ENCODE measurements at places on chromosomes 16 and 17.

- DNase-seq = no peak
Observed at GRCh38 chr16:31191697-31192428, 10.7 kb downstream of the PYCARD start.

DNA sequence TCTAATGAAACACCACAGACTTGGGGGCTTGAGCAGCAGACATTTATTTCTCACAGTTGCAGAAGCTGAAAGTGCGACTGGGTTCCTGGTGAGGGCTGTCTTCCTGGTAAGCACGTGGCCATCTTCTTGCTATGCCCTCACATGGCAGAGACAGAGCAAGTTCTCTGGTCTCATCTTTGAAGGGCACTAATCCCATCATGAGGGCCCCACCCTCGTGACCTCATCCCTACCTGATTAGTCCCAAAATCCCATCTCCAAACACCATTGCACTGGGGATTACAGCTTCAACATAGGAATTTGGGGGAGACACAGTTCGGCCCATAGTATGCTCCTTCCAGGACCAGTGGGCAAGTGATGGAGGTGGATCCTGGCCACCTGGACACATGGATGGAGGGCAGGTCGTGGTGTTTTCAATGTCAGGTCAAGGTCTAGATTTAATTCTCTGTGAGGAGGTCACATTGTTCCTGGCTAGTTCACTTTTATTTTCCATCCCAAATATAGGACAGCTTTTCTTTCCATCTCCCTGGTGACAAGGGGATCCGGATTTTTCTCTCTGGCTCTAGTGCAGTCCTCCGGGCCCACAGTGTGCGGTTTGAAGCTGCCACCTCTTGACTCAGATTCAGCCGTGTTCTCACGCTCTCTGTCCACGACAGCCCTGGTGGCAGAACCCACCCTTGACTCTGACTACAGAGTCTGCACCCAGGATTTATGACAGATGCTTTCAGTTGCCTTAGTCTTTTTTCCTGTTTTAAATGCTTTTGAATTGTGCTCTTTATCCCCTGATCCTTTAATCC is 160.5 kb upstream of the NOL11 start:
- no peak for DNase-seq

- DNase-seq = no peak
Observed at GRCh38 chr16:9955677-9956076, 226.6 kb downstream of the GRIN2A start.

- peak; percentile 19 for DNase-seq
Observed at GRCh38 chr17:79612468-79613194, 1.8 kb upstream of the RBFOX3 start.

DNA sequence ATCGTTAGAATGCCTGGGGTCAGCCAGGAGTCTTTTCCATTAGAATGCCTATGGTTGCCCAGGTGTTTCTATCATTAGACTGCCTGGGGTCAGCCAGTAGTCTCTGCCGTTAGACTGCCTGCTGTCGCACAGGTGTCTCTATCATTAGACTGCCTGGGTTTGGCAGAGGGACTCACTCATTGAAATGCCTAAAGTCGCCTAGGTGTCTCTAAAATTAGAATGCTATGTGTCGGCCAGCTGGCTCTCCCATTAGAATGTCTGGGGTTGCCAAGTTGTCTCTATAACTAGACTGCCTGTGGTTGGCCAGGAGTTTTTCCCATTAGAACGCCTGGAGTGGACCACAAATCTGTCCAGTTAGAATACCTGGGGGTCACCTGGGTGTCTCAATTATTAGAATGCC is 2266.5 kb downstream of the TP53TG3F start:
- no peak for DNase-seq

DNA sequence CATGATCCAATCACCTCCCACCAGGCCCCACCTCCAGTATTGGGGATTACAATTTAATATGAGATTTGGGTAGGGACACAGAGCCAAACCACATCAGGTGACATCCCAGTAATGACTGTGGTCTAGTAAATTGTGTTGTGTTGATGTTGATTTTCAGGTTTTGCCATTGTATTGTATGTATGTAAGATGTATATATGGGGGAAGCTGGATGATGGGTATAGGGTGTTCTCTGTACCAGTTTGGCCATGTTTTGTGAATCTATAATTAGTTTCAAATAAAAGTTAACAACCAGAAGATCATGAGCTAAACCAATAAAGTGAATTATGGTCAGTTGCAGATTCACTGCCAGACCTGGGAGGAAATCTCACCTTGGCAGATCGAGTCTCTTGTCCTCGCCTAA is 283.7 kb downstream of the WWOX start:
- DNase-seq = no peak

- no peak for DNase-seq
Observed at GRCh38 chr17:35002876-35003551, 22.7 kb downstream of the LIG3 start.

- no peak for DNase-seq
Observed at GRCh38 chr17:55709440-55709839, 13.2 kb downstream of the TMEM100 start.

- no peak for DNase-seq
Observed at GRCh38 chr17:35683591-35683990, 47.8 kb upstream of the RASL10B start.

- no peak for DNase-seq
Observed at GRCh38 chr16:2981177-2981898, 1.1 kb upstream of the PKMYT1 start.

DNA sequence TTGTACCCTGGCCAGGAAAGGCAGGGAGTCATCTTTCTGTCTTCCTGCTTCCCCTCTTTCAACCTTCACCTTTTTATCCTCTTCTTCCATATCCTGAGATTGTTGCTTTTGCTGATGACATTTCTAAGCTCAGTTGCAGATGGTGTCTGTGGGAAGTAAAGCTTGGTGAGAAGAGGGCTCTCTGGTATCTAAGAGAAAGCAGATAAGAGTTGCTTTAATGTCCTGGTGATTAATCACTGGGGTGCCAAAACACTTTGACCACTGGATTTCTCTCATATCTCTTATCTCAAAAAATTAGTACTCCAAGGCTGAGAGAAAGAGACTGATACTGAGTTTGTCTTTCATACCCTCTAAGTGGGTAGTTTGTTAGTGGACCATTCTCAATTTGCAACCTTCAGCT is 71.3 kb downstream of the NEUROD2 start:
- DNase-seq = no peak

DNA sequence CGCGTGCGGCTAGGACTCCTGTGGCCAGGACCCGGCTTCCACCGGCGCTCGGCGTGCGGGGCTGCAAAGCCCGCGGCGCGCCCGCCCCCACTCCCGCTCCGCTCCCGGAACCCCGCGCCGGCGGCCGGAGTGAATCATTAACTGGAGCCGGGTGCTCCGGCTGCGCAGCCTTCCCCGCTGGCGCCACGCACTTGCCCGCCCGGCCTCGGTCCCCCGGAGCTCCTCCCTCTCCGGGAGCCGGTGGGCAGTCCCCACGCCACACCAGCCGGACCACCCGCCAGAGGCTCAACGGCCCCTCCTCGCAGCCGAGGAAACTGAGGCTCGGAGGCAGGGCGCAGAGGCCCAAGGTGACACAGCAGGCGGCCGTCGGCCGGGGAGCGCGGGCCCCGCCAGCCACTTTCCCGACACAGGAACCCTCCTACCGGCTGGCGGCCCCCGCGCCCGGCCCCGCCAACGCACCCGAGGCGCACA is 580 bp downstream of the BCAR1 start:
- DNase-seq = peak; percentile 41

GRCh38 chr17:66492561-66493005 is 190.2 kb downstream of the PRKCA start:
- DNase-seq = peak; percentile 71

DNA sequence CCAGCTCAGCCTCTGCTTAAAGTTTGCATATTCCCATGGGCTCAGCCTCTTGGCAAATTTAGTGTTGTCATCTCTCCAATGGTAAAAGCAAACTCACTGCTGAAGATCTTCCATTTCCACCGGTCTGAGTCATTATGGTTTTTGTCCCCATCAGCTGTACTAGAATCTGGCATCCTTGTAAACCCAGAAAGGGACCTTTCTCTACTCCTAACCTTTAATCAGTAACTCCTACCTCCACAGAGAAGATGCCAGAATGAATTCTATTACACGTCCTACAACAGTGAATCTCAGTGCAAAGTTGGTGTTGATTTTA is 45.8 kb downstream of the ZNF652 start:
- DNase-seq = peak; percentile 20

- DNase-seq = no peak
Observed at GRCh38 chr16:77207030-77207429, 7.8 kb downstream of the SYCE1L start.

DNA sequence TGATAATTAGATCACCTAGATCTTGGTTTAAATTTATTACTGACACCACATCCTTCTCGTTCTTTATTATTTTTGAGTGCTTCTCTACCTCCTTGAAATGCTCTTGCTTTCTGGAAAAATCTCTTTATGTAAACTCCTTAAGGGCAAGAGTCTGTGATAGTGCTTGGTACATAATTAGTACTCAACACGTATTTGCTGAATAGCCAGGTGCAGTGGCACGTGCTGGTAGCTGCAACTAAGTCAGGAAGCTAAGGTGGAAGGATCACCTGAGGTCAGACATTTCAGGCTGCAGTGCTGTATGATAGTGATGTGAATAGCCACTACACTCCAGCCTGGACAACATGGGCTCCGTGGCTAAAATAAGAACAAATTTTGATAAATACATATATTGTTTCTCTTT is 63.0 kb downstream of the PPM1E start:
- no peak for DNase-seq

GRCh38 chr16:8511464-8511863 is 78.8 kb downstream of the TMEM114 start:
- DNase-seq = no peak

DNA sequence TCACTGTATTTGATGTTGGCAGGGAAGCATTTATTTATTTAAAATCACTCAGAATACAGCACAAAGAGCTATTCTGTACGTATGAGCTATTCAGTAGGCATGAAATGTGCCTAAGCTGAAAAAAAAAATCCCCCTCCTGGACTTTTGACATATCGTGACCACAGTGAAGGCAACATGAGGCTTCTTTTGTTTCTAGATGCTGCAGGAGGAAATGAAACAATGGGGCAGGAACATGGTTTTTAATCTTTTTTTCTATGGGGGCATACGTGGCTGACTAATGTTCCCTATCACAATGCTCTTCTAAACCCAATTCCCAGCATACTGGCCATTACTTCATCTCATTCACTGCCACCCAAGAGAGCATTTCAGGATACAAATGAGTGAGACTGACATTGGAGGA is 191.0 kb upstream of the PMFBP1 start:
- DNase-seq = no peak

DNA sequence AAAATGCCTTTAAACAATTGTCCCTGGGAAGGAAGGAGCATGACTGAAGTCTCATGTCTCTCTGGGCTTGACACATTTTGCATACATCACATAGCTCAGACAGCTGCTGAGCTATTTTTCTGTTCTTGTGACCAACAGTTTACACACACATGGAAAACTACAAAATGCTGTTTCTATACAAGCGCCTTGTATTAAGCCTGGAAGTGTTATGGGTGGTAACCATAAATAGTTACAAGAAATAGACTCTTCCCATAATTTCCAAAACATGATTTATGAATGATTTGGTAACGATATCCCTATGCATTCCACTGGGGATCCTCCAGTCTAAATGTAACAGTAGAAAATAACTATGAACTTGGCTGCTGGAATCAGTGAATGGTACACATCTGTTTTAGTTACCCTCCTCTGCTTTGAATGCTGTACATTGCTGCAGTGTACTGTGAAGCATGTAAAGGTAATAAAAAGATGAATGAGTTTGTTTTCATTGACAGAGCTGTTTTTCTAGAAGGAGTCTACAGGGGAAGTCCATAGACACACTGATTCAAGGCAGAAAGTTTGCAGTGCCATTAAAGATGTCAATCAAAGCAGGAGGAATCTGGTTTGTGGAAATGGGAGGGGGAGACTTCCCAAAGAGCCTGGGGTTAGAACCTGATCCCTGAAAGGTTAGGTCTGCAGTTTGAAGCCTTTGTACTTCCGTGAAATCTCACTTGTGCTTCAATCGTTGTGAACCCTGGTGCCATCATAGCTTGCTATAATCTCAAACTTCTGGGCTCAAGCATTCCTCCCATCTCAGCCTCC is 5.0 kb downstream of the ACSF2 start:
- no peak for DNase-seq

DNA sequence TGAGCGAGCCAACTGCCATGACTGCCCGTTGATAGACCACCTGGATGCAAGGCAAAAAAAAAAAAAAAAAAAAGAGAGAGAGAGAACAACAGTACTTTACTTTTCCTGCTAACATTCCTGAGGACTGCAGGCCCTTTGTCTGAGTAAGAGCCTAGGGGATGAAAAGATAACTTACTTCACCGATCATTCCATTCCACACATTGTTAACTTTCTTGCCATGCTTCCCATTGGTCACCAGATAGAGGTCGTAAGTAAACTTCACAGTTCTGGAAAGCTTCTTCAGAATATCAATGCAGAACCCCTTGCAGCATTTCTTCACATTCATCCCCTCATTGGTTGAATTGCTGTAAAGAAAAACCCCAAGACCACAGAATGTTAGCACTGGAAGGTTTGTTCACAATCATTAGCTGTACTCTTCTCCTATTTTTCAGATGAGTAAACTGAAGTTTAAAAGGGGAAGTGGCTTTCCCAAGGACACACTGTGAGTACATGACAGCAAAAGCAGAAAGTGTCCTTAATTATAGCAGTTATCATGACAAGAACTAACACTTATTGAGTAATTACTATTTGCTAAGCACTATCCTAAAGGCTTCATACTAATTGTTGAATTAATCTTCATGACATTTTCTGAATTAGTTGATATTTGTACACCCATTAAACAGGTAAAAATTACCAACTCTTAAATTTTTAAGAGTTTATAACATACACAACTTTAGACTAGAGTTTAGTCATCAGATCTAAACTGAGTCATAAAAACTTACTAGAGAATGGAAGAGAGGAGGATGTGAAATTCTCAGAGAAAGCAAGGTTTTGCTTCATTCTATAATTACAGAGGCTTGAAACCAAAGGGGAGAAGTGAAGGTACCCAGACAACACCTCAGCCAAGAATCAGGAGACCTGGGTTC is 341.2 kb downstream of the GRIN2A start:
- DNase-seq = no peak

DNA sequence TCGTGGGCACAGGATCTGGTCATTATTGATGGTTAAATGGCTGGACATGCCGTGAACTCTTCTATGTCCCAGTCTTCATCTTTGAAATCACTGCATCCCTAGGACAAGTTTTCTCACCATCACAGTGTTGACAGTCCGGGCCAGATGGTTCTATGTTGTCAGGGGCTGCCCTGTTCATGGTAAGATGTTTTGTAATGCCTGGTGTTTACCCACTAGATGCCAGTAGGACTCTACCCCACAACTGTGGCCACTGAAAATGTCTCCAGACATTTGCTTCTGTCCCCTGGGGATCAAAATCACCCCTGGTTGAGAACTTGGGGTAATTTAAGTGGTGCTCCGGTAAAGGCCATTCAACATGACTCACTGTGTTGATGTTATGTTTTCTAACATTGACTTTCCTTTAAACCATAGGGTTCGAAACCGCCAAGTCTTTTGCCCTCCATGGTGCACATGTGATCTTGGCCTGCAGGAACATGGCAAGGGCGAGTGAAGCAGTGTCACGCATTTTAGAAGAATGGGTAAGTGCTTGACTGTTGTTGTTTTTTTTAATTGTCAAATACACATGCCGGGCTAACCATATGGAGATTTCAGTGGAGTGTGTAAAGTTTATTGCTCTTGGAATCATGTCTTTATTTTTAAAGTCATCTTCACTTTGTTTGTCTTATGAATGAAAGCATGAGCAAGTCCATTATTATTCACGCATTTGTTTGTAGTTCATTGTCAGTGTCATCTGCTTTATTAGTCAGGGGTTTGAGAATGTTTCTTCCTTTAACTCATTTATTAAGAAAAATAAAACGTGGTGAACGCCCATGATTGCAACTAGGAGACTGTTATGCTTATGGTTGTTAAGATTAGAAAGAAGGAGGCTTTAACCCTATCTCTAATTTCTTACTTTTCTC is 64.6 kb downstream of the WWOX start:
- no peak for DNase-seq

- peak; percentile 89 for DNase-seq
Observed at GRCh38 chr17:77145612-77146245, 5.0 kb downstream of the SEC14L1 start.

All from fibroblast of skin of right biceps (primary cell).